Renal cortical epithelial cell (primary cell): ENCODE measurements at places on chromosomes 7 and 10.

GRCh38 chr7:1033546-1034145 is 10.7 kb upstream of the GPR146 start:
- DNase-seq, result no peak

DNA sequence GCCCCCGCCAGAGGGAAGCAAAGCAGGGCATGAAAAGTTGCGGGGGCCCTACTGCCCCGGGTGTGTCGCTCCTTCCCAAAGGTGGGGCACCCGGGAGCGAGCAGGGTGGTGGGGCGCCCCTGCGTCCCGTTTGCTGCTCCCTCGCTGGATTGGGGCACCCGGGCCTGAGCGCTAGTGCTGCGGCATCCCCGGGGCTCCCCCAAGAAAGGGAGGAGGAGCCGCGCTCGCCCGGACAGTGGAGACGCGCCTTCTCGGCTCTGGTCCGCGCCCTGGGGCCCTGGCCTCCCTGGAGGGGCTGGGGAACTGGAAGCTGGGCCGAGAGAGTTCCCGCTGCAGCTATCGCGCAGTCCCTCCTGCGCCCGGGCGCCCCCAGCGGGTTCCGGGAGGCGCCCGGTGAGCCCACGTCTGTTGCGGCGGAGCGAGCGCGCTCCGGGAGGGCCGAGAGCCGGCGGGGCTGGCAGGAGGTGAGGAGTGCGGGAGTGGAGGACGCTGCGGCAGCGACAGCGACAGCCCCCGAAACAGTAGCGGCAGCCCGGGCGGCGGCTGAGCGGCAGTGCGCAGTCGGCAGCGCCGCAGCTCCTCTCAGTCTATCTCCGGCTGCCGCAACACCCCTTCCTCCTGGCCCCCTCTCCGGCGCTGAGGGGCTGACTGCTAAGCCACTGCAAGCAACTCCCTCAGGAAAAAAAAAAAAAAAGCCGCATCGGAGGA is 504 bp upstream of the BMPER start:
- no peak for DNase-seq

DNA sequence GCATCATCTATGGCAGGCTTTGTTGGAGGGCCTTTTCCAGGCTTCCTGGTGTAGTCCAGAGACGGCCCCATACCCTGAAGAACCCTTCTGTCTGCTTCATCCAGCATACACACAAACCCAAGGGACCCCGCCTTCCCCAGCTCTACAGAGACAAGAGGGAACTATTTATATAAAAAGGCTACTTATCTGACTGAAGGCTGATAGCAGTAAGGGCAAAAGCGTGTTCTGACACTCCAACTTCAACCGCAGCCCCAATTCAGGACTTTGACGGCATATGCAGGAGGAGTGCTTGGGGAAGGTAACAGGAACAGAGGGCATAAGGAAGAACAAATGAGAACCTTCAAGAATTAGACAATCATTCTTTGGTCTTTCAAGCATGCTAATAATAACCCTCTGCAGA is 21.0 kb downstream of the GNA12 start:
- DNase-seq, result no peak

- no peak for DNase-seq
Measured at GRCh38 chr10:30587522-30588031, 42.0 kb downstream of the LYZL2 start.

GRCh38 chr7:88772776-88773175 is 13.3 kb downstream of the ZNF804B start:
- no peak for DNase-seq

- peak; percentile 50 for DNase-seq
Measured at GRCh38 chr10:109977382-109977806, 30.4 kb upstream of the ADD3 start.

- peak; percentile 43 for DNase-seq
Measured at GRCh38 chr7:82443547-82444219, at the start of gene CACNA2D1. TSS of gene CACNA2D1 (minus strand) at chr7:82443777.

GRCh38 chr7:9835199-9835598 is 1138.5 kb upstream of the PHF14 start:
- no peak for DNase-seq

DNA sequence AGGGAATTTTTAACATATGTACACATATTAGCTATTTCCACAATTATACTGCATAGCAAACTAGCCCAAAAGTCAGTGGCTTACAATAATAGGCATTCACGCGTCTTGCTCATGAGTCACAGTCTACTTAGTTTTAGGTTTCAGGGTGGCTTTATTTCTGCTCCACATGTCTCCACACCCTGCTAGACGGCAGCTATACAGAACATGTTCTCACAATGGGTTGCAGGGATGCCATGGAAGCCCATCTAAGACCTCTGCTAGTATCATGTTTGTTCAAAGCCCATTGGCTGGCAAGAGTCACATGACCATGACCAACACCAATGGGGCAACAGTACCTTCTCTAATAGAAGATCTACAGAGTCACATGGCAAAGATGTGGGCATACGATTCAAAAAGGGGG is 96.3 kb upstream of the NEBL start:
- no peak for DNase-seq

DNA sequence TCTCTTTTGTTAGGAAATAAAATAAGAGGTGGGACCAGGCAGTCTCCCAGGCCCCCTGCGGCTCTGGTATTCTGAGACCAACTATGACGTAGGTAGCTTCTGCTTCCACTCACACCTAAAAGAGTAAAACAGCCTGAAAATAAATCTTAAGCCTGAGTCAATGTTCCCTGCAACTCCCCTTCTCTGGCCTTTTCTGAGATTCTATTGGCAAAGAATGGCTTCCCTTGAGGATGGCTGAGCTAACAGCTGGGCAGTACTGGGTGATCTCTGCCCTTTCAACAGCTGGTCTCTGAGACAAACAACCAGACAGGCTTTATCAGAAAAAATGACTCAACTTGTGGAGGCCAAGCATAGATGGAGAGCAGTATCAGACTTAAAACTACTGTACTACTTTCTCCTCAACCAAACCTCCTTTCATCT is 58.7 kb downstream of the CREB3L2 start:
- no peak for DNase-seq

GRCh38 chr7:94061326-94061725 is 57.2 kb upstream of the BET1 start:
- no peak for DNase-seq

DNA sequence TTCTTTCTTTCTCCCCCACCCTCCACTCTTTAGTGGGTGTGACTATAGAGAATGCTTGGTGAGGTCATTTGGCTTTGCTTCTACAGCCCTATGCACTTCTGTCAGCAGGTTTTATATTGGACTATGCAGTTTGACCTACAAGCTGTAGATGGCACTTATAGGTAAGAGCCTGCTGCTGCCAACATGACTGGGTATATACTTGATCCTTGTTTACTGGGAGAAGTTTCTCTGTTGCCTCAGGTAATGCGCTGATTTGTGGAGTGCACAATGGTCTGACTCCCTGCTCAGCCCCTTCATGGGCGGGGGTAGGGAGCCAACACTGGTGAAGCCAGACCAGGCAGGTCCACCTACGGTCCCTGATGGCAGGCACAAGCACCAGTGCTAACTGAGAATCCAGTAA is 33.7 kb upstream of the C7orf33 start:
- DNase-seq, result no peak

GRCh38 chr7:20330239-20330927 is at the start of gene ITGB8:
TSS of gene ITGB8 (plus strand) at chr7:20330900. CDS start at chr7:20331807, 907 bp downstream.
- DNase-seq, result peak; percentile 98

DNA sequence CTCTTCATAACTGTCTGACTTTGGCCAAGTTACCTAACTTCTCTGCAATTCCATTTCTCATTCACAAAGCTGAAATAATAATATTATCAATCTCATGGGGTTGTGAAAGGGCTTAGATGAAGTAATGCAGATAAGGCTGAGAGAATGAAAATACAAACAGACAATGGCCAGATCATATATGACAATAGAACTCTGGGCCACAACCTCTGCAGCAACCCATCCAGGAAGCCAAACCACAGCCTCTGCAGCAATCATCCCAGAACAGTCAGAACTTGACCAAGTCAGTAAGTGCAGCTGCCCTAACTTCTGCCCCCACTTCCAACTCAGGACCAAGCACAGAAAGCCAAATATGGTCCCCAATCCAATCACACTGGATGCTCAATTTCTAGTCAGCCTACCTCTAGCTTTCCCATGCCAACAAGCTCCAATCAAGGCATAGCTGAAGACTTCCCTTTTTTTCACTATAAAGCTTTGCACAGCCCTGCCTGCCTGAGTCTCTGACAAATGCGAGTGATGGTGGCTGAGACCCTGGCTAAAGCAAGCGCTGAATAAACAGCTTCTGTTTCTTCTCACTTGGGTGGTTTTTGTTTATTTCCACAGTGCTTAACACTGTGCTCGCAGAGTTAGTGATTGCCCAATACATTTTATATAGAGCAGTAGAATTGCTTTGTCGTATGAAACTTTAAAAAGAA is 34.8 kb upstream of the TNPO3 start:
- DNase-seq, result peak; percentile 61

DNA sequence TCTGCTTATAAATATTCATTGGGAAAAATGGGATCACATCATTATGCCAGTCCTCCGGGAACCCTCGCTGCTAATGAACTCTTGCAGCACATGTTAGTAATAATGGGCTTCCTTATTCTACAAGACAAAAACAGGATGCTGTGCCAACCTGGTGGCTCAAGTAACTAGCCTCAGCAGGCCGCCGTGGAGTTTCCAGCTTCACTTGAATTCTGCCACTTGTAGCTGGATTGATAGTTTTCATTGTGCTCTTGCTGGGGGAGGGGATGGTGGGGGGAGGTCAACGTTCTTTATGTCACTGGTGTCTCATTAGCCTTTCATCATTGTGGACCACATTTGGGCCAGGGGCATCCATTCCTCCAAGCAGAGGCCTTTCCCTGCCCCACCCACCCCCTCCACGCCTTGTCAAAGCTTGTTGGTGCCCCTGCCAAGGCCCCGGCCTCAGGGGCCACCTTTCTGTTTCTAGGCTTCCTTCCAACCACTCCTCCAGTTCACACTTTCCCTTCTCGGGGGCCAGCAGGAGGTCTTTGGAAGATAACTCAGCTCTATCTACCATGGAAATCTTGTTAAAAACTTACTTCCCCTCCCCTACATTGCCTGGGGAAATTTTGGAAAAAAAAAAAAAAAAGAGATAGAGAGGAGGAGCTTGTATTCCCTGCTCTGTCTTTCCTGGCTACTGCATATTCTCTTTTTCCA is 153.9 kb downstream of the BMPER start:
- DNase-seq, result peak; percentile 56

DNA sequence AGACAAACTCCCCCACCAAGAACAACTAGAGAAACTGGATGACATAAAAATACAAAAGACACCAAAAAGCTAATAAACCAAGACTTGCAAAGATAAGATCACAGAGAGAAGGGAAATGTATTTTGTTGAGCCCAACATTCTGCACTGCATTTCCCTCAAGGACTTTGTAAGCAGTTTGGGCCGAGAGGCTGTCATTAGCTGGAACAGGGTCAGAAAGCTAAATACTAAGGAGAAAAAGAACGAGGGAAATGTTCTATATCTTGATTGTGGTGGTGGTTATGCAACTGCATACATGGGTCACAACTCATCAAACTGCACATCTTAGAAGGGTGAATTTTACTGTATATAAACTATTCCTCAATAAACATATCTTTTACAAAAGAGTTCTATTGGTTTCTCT is 315.0 kb downstream of the IPMK start:
- DNase-seq, result peak; percentile 17

- DNase-seq, result no peak
Measured at GRCh38 chr7:151175047-151175792, 7.7 kb upstream of the GBX1 start.
